Activated B cell treated with CpG ODN at 0.5 μM for 24 hours (primary cell): ENCODE measurements at places on chromosomes 1 and 21. TPM values are rescaled to one million over a fixed set of nuclear protein-coding genes. Genes with fewer than 3 reads are reported as not detected.

DNA sequence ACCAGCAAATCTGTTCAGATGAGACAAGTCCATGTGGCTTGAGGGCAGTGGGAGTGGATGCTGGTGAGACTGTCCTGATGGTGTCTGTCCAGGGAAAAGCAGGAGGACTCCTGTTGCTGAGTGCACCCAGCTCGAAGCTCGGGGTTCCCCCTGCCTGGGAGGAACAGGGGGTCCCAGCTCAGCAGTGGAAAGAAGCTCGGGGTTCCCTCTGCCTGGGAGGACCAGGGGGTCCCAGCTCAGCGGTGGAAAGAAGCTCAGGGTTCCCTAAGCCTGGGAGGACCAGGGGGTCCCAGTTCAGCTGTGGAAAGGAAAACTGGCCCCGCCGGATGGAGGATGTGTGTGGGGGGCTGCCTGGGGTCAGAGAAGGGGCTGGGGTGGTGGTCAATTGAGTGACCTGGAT lies 39.1 kb downstream of the CRYAA start:
- no peak for DNase-seq

GRCh38 chr1:236687273-236687672 lies 974 bp downstream of the ACTN2 start:
- no peak for DNase-seq

GRCh38 chr1:19156676-19157075 lies 53.4 kb downstream of the UBR4 start:
- DNase-seq: no peak

- no peak for DNase-seq
Measured at GRCh38 chr1:109850827-109851226, 59.8 kb upstream of the CSF1 start.

DNA sequence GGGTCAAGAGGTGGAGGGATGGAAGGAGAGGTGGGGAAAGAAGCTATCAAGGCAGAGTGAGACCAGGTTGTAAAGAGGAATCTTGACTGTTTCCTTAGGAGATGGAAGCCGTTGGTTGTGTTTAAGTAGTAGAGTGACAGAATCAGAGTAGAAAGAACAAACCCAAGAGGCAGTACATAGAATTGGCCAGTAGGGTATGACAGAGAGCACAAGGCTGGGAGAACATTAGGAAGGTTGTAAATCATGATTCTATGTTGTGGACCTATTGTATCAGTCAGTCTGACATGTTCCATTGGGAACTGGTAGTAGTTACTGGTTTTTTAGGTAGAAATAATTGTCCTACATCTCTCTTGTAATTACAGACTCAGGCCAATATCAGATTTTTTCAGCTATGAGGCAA lies 486.9 kb upstream of the USP24 start:
- DNase-seq: no peak

DNA sequence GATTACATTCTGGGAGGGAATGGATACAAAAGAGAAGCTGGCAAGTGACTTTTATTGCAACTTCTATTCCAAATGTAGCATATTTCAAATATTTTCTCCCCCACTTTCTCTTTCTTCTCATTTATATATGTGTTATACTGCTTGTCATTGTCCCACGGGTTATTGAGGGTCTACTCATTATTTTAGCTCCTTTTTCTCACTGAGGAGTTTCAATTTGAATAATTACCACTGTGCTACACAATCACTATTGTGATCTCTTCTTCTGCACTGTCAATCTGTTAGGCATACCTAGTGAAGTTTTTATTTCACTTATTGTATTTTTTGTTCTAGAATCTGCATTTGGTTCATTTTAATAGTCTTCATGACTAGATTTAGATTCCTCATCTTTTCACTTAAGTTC lies 339.7 kb downstream of the PTPRC start:
- no peak for DNase-seq

DNA sequence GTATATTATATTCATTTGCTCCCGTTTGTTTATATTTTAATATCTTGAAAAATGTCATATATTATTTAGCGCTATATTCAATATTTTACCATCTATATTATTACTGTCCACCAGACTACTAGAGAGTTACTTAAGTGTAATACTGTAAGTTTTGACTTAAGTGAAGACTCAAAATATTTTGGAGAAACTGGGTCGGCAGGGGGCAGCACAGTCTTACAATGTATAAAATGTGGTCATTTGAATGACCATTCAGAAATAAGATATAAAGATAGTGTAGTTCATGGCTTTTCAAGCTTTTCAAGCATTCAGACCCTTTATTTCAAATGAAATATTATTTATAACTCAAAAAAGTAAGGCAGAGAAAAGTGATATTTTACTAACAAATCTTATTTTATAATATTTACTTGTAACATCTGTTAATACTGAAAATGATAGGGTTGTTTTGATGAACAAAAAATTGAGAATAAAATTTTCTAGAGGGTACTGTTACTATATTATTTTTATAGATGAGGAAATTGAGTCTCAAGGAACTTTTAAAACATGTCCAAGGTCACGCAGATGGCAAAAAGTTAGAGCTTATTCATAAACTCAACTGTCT lies 89.0 kb upstream of the SERTAD4 start:
- peak; percentile 16 for DNase-seq

DNA sequence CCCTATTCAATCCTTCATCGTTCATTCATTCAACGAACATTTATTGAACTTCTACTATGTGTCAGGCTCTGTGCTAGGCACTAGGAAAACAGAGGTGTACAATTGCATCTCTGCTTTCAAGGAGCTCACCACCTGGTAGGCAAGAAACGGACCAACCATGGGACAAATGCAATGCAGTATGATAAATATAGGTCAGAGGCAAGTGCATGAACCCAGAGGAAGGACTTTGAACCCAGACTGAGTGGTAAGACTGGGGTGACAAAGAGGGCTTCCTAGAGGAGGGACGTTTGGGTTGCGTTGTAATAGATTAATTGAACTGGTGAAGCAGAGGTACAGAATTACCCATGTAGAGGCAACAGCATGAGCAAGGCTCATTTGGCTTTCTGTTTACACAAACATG lies 16.4 kb downstream of the CD2 start:
- no peak for DNase-seq

DNA sequence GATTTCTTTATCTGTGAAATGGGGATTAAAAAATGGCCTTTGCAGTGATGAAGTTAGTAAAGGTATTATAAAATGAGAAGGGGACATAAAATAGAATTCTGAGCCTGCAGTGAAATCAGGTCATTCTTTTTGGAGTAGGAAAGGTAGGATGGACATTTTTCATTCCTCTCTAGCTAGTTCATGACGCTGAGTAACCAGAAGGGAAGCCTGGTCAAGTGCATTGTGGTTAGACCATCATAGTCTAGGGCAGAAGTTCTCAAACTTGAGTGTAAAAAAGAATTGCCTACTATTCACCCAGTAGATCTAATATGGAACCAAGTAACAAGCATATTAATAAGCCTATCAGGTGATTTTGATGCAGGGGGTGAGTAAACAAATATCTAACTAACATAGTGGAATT lies 50.8 kb downstream of the TGFB2 start:
- DNase-seq: no peak

DNA sequence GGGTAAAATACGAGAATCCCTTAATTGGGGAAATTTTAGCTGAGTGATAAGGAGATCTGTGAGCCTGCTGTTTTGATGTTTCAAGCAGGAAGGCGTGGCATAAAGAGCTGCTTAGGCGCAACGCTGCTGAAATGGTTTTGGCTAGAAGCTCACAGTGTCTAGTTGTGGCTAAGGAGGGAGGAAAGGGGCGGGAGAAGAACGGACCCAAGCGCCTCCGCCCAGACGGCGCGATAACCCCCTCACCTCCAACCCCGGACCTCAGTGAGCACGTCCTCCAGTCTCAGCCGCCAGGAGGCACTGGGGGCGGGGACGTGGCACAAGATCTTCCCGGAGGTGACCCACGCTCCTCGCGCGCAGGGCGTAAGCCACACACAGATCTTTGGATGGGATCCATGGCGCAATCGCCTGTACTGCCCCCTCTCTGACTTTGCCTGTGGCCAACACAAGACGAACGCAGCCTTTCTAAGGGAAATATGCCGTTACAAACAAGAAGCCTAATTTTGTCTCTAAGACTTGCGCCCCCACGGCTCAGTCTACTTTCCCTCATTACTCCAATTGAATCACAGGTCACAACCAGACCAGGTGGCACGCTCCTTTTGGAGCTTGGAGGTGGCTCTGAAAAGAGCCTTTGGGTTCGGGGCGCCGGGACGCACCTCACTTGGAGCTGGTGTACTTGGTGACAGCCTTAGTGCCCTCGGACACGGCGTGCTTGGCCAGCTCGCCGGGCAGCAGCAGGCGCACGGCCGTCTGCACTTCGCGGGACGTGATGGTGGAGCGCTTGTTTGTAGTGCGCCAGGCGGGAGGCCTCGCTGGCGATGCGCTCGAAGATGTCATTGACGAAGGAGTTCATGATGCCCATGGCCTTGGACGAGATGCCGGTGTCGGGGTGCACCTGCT lies 23.4 kb upstream of the RNF187 start:
- no peak for DNase-seq

DNA sequence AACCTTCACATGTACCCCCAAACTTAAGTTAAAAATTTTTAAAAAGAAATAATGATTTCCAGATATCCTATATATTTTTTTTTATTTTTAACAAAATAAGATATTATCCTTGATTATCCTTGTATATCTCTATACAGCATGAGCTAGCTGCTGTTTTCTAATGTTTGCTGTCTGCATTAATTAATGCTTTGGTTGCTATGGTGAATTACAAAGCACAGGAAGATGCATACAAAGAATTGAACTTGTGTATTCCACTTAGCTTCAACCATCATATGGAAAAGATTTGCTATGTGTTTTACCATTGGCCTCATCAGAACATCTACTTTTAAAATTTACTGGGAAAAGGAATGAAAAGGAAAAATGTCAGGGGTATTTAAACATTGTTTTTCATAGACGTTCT lies 35.4 kb downstream of the VPS45 start:
- no peak for DNase-seq

The OR14K1 gene
- total RNA-seq: not detected in 2 replicates

The S100A7 gene
- not detected in 2 replicates for total RNA-seq

The KIF21B gene
- 28.1 and 31.8 TPM in 2 replicates for total RNA-seq

The RIPPLY3 gene
- not detected in 2 replicates for total RNA-seq

The PRRX1 gene
- total RNA-seq: not detected in 2 replicates

The GTF2B gene
- 30.0 and 32.2 TPM in 2 replicates for total RNA-seq

The SLC45A3 gene
- total RNA-seq: 6.9 and 7.4 TPM in 2 replicates

The CFHR4 gene
- total RNA-seq: not detected in 2 replicates

The C1orf116 gene
- total RNA-seq: 0.09 TPM in 1 of 2 replicates, not detected in the other

The C1orf146 gene
- not detected in 2 replicates for total RNA-seq

The FCAMR gene
- not detected in 2 replicates for total RNA-seq

The HMGCS2 gene
- not detected in 2 replicates for total RNA-seq

The ELF3 gene
- total RNA-seq: 4.8 and 6.2 TPM in 2 replicates

The ZBTB37 gene
- 21.1 and 24.6 TPM in 2 replicates for total RNA-seq

The FAM229A gene
- total RNA-seq: 7.6 and 11.7 TPM in 2 replicates

The INSRR gene
- total RNA-seq: not detected in 2 replicates
